GOT3 (cell line): ENCODE measurements at places on chromosomes 3 and 15.

DNA sequence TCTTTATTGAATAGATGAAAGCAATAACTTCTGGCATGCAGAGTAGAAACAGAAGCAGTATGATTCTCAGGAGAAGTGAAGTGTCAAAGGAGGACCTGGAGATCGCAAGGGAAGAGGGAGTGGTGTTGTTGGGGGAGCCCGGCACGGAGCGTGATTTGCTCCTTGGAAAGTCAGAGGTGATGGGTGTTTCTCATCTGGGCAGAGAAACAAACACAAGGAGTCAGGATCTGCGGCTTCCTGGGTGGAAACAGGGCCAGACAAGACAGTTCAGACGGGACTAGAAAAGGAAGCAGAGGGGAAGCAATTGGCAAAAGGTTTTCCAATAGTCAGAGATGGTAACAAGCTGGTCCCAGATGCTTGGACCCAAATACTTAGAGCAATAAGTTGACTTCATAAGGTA lies 34.4 kb upstream of the CCDC80 start:
- DNase-seq = no peak

DNA sequence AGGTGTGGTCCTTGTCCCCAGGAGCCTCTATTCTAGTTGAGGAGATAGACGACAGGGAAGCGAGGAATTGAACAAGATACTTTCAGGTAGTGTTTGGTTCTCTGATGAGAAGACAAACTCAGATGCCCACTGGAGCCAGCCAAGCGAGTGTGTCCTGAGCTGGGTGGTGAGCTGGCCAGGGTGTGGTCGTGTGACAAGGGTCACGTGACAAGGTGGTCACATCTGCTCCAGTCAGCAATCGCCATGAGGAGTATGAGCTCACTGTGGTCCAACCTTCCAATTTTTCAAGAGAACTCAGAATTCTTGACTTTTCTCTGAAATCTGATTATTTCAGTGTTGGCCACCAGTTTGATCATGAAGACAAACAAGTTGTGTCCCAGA lies 39.5 kb downstream of the SLC6A6 start:
- DNase-seq = no peak

DNA sequence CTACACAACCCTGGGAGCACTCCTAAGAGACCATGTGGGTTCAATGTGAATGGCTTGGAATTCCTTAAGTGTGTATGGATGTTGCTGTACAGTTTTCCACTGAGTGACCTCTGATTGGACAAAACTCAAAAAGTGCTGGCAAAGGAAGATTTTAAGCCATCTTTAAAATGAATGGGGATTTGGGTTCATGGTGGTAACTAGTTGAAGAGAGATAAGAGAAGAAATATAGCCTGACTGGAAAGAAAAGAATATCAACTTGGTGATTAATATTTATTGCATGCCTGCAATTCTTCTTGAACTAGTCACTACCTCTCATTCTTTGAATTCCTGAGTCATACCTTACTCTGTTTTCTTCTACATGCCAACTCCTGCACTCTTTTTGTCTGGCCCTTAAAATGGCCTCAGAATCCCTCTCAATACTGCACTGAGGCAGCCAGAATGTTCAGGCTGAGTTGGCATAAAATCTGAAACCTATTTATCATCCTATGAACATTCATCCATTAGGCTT lies 124.7 kb downstream of the RPL22L1 start:
- no peak for DNase-seq

DNA sequence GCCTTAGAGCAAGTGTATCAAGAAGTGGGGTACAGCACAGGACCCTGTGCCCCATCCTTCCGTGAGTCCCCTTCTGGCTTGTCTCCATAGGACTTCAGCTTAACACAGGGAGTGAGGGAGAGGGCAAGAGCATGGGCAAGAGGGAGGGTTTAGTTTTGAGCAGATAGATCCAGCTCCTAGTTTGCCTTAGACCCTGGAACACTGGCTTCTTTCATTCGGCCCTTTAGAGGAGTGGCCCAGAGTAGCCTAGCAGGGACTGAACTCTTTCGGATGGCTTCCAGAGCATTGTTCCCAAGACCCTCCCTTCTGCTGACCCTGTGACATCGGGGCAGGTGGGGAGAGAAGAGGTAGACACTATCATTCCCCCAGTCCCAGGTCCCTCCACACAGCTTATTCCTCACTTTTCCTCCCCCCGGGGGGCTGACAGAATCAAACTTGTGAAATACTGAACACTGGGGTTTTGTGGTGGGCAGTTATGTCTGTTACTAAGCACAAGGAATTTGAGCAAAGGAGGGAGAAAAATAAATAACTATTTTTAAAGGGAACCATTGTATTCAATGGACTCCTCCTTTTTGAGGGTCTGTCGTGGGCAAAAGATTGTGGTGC lies 289.6 kb upstream of the C2CD4B start:
- no peak for DNase-seq

DNA sequence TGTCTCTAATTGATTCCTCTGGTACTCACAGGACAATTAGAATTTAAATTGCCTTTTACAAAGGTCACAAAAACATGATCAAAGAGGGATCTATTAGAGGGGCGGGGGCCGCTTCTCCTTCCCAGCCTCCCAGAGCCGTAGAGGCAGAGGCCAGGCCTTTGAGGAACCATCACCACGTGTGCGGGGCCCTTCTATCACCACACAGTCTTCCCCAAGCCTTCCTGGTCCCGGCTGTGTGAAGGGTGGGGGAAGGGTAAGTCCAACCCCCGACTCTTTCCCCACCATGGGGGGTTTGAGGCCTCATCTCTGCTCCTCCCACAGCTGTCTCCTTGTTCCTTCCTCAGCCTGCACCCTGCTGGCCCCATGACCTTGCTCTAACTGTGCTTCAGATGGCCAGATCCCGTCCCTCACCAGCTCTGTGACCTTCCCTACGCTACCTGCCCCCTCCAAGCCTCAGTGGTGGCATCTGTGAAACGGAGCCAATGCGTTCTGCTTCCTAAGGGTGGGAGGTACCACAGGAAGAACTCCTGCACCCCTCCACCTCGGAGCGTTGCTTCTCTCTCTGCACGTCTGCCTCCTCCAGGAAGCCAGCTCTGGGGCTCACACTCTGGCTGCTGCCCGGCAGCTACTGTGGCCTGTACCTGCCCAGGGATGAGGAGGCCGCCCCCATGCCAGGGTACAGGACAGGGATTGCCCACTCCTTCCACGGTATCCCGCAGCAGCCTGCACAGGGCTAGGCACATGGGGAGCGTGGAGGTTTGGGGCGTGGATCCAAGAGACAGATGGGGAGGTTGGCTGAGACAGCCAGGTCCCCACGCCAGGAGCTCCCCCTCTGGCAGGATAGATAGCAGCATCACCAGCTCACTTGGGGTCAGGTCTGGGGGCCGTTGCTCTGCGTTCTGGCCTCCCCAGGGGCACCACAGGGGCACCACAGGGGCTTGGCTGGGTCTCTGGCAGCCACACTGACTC lies 83.8 kb downstream of the LINGO1 start:
- DNase-seq = no peak

DNA sequence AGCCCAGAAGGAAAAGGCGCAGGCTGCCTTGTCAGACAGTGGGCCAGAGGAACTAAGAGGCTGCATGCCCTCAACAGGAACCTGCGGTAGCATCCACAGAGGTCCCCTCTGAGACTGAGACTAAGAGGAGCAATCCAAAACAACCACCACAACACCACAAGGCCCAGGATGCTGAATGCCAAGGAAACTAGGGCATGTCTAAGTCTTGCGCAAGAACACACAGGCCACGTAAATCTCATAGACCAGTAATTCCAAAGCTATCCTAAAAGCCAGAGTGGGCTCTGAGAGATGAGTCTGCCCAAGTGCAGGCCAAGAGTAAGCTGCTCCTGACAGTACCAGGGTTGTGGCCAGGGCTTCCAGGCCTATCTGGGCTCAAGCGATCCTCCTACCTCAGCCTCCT lies 12.9 kb downstream of the MON1A start:
- no peak for DNase-seq

GRCh38 chr15:74620636-74621545 lies 5.3 kb downstream of the CLK3 start:
- DNase-seq = no peak

- no peak for DNase-seq
Measured at GRCh38 chr3:185325946-185326791, 36.8 kb upstream of the MAP3K13 start.

- no peak for DNase-seq
Measured at GRCh38 chr3:112327371-112327951, 5.5 kb upstream of the CD200 start.

DNA sequence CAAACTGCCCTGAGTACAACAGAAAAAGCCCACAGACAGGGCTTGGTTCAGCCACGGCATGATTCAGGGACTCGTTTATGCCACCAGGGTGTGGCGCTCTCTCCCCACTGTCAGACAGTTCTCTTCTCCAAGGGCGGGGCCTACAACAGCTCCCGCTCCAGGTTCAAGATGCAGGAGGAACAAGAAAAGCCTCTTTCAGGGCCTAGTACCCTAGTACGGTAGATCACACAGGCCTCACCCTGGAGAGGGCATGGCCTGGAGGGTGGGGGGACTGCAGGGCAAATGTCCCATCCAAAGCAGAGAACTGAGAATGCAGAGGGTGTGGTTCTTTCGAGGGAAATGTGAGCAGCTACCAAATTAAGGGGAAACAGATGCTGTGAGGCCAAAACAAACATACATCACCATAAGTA lies 12.0 kb downstream of the MESD start:
- DNase-seq = no peak

GRCh38 chr15:39273717-39274411 lies 307.0 kb upstream of the THBS1 start:
- no peak for DNase-seq

GRCh38 chr3:20039466-20039764 lies 831 bp upstream of the KAT2B start:
- DNase-seq = no peak

DNA sequence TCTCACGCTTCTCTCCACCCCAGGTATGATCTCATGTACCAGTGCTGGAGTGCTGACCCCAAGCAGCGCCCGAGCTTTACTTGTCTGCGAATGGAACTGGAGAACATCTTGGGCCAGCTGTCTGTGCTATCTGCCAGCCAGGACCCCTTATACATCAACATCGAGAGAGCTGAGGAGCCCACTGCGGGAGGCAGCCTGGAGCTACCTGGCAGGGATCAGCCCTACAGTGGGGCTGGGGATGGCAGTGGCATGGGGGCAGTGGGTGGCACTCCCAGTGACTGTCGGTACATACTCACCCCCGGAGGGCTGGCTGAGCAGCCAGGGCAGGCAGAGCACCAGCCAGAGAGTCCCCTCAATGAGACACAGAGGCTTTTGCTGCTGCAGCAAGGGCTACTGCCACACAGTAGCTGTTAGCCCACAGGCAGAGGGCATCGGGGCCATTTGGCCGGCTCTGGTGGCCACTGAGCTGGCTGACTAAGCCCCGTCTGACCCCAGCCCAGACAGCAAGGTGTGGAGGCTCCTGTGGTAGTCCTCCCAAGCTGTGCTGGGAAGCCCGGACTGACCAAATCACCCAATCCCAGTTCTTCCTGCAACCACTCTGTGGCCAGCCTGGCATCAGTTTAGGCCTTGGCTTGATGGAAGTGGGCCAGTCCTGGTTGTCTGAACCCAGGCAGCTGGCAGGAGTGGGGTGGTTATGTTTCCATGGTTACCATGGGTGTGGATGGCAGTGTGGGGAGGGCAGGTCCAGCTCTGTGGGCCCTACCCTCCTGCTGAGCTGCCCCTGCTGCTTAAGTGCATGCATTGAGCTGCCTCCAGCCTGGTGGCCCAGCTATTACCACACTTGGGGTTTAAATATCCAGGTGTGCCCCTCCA lies 19.1 kb downstream of the TYRO3 start:
- no peak for DNase-seq

- DNase-seq = no peak
Measured at GRCh38 chr3:135924506-135924905, 41.0 kb upstream of the PPP2R3A start.

DNA sequence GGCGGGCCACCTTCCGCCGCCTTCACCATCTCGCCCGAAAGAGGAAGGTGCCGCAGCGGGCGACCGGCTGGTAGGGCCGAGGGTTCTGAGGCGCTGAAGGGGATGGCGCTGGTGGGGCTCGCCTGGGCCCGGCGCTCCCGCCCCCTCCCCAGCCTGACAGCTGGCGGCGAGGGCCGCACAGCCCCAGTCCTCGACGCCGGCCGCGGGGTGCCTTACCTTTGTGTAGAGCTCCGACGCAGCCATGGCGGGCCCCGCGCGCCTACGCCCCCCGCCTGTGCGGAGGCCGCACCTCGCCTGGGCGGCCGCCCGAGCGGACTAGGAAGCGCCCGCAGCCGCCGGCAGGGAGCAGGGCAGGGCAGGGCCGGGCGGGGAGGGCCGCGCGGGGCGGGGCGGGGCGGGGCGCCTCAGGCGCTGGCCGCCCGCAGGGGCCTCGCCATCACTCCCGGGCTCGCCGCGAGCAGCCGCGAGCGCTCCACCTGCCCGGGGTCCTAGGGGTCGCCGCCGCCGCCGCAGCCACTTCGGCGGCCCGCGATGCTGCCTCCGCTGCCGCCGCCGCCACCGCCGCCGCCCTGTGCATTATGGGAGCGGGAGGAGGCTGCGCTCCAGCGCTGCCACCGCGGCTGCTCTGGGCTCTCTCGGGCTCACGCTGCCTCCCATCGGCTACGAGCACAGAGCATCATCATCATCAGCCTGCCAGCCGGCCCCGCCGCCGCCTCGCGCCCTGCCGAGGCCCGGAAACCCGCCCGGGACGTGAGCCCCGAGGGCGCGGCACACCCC lies at the start of gene MYO5A:
Gene MYO5A (minus strand): TSS at position 317 of the 777 bp plus-strand sequence. CDS start 74 bp downstream, at position 243.
- peak; percentile 65 for DNase-seq

- no peak for DNase-seq
Measured at GRCh38 chr3:108283989-108284388, 12.4 kb upstream of the HHLA2 start.

DNA sequence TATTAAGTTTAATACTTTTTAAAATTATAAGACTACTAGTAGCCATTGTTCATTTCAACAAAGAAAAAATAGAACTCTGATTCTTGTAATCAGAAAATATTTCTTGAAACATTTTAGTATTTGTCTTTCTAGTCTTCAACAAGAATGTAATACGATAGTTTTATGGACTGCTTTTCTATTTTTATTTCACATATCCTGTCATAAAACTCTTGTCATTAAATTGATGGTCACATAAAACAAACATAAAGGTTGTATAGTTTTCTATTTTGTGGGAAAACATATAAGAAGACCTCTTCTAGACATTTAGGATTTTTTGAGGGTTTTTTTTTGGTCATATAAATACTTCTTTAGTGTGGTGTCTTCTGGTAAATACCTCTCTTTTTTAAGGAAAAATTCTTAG lies 62.4 kb downstream of the ATP2C1 start:
- DNase-seq = no peak

DNA sequence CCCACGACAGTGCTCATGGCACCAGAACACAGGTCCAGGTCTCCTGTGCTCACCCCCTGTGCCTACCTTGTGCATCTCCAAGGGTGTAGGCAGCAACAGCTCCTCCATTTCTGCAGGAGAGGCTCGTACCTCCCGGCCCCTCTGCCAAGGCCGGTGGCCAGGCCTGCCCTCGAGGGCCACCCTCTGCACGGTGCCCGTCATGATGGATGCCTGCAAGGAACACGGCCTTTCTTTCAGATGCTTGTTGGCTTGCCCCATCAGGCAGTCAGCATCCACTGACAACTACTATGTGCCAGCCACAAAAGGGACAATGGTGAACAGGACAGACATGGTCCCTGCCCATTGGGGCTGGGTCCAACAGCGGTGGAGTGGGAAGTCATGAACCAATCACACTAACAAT lies 43.8 kb downstream of the GRIP2 start:
- no peak for DNase-seq

GRCh38 chr3:129424185-129424841 lies 4.1 kb downstream of the EFCAB12 start:
- no peak for DNase-seq
